NCI-H1092 (cell line): ENCODE measurements at places on chromosomes 13 and 19.

GRCh38 chr13:33326246-33326645, 40.7 kb upstream of the STARD13 start:
- no peak for DNase-seq

DNA sequence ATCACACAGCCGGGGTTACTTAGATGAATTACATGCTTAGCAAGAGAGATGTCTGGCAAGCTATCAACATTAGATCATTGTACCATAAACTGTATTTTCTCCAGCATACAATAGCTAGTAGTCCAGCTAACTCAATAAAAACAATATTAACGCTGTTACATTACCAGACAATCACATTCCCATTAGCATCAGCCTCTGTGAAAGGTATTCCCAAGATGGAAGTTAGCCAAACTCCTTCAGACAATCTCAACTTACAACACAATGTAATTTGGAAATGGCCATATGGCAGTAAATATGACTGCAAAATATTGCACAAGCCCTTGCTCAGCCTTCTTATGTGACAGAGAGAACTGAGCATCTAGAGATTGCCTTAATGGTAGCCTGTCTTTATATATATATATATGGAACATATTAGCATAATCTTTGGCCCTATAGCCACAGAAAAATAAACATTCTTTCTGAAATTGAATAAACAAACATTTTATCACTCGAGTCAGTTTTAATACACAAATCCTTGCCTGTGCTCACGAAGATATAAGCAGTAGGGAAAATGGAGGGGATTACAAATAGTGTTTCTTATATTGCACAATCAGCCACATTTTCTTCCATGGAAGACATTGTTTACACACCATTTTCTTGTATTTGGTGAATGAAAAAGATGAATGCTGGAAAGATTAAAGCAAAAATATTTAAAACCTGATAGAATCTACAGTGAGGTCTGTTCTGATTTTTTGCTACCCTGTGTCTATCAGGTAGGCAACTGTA, 1060.5 kb downstream of the DIAPH3 start:
- DNase-seq = peak; percentile 62

- no peak for DNase-seq
These were observed 8.1 kb downstream of the KCNN1 start for GRCh38 chr19:17975032-17975431.

- no peak for DNase-seq
These were observed 38.8 kb upstream of the MCF2L start for GRCh38 chr13:112930192-112930591.

DNA sequence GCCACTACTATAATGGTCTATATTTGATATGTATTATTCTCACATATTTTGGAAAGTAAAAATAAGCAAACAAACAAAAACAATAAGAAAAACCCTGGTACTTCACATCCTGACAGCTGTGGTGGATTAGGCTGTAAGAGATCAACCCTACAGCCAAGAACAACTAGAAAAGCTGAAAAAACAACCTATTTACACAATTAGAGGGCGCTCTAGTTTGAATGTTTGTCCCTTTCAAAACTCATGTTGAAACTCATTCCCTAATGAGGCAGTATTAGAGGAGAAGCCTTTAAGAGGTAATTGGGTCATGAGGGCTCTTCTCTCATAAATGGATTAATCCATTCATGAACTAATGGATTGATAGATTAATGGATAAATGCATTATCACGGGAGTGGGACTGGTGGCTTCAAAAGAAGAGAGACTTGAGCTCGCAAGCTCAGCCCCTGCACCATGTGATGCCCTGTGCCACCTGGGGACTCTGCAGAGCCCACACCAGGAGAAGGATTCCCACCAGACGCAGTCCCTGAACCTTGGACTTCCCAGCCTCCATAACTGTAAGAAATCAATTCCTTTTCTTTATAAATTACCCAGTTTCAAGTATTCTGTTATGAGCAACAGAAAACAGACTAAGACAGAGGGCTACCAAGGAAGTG, 733.9 kb upstream of the ARGLU1 start:
- DNase-seq = no peak

- no peak for DNase-seq
These were observed 311.8 kb downstream of the TSHZ3 start for GRCh38 chr19:31037286-31037980.

DNA sequence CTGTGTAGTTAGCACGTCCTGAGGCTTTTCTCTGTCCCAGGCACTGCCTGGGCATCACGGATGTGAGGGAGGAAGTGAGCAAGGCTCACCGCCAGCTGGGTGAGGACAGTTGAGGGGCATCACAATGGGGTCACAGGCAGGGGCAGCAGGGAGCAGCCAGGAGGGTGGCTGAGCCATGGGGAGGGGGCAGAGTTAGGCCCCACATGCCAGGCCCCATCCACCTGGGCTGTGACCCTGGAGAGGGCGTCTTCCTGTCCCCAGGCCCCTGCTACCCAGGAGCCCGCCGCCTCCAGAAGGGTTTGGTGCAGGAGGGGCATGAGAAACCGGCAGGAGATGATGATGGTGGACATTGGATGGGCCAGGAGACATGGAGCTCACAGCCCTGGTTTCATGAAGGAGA, 56.8 kb upstream of the F7 start:
- DNase-seq = no peak

DNA sequence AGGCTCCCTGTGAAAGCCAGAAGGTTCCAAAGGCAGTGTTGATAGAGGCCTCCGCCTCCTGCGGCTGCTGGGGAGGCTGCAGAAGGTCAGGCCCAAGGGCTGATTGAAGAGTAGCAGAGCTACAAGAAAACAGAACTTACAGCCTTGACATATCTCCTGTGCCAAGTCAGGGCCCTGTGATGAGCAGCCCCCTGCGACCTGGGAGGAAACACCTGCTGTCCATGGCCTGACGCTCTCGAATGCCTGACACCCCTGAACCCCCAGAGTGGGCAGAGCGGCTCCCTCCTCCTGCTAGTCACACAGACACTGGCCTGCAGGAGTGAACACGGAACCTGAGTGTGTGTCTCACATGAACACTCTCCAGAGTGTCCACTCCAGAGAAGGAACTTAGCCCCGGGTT, 38.2 kb upstream of the TUBGCP3 start:
- no peak for DNase-seq

GRCh38 chr13:66995203-66995611, 234.9 kb downstream of the PCDH9 start:
- peak; percentile 9 for DNase-seq

DNA sequence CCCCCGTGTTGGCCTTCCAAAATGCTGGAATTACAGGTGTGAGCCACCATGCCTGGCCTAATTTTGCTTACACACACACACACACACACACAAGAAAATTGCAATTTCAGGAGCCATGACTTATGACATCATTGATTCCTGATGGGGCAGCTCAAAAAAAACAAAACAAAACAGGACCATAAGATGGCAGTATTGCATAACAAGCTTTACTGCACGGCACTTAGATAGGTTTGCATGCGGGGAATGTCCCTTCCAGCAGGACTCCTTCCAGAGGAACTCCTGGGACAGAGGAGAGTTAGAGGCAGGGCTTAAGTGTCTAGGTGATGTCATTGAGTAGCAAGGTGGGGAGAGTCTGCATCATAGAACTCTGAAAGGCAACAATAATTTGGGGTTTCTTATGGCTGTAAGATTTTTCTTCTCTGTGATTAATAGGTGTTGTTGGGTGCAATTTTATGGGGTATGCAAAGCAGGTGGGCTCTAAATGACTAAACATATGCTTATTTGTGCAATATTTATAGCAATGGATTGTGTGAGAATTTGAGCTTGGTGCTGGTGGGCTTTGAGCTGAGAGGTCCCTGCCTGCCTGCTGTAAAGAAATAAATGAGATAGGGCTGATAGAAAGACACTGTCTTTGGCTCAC, 9.0 kb upstream of the ACSBG2 start:
- DNase-seq = peak; percentile 21

DNA sequence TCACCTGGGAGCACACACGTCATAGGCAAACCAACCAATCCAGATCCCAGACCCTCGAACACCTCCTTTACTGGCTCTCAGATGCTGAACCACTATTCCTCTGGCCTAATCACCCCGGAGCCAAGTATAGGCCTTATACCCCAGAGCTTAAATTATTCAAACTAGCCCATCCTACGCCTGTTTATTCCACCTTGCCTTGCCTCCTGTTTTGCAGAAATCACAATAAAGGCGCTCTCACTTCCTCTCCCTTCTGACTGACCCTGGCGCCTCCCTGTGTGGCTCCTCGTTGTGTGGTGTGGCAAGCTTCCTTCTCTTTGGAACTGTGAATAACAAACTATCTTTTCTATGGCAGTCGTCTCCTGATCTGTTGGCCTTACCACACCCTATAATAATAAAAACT, 354.9 kb downstream of the ENOX1 start:
- DNase-seq = no peak

- no peak for DNase-seq
These were observed 407.8 kb downstream of the KLF5 start for GRCh38 chr13:73466561-73466960.

GRCh38 chr19:35797663-35798062, 15.0 kb downstream of the PRODH2 start:
- no peak for DNase-seq

GRCh38 chr19:8501981-8502380, 459 bp downstream of the PRAM1 start:
- no peak for DNase-seq

- DNase-seq = no peak
These were observed 1.3 kb downstream of the PRKD2 start for GRCh38 chr19:46715620-46715974.

- DNase-seq = no peak
These were observed 5.1 kb downstream of the ANKLE1 start for GRCh38 chr19:17286752-17287151.

- DNase-seq = no peak
These were observed 13.6 kb downstream of the DLEU7 start for GRCh38 chr13:50829896-50830295.

- DNase-seq = peak; percentile 76
These were observed 309.5 kb downstream of the TEX29 start for GRCh38 chr13:111629926-111630325.

DNA sequence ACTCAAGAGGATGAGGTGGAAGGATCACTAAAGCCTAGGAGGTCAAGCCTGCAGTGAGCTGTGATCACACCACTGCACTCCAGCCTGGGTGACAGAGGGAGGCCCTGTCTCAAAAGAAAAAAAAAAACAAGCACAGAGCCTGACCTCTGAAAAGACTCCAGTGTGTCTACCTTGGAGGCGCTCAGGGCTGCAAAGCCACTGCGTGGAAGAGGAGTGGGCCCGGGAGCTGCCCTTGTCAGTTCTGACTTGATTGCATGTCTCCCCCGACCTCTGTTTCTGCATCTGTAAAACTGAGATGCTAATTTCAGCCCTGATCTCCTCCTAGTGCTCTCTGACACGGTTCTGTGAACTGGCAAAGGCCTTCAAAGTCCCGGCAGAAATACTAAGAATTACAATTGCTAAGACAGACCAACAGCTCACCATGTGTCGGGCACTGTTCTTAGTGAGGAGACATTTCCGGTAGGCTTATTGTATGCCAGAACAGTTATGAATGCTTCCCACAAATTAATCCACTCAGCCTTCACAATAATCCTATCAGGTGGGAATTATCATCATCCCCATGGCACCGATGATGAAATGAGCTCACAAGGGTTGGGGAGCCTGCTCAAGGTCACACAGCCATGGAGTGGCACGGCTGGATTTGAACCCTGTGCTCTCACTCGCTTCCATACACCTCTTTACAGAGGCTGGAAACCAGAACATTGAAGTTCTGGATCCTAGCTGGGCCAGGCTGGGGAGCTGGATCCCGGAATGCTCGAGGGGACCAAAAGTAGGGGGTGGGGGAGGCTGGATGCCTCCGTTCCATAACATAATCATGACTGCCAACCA, 3.5 kb downstream of the AKT2 start:
- no peak for DNase-seq

DNA sequence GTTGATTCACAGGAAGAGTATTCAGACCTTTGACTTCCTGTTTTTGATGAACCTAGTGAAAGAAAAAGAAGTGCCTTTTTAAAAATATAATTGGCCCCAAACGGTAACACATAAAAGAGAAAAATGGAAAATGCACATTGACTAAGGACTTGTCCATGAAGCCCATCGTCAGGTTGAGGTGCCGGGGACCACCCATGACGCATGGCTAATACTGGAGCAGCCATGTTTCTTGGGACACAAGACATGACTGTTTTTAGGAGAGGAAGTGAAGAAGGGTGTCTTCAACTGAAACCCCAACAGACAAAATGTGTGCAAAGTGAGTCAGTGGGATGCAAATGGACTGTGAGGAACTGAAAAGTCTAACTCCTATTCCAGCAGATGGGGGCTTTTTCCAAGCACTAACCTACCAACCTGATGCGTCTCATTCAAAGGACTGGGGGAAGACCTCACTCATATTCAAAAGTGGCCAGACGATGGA, 459.4 kb downstream of the FOXO1 start:
- DNase-seq = no peak

DNA sequence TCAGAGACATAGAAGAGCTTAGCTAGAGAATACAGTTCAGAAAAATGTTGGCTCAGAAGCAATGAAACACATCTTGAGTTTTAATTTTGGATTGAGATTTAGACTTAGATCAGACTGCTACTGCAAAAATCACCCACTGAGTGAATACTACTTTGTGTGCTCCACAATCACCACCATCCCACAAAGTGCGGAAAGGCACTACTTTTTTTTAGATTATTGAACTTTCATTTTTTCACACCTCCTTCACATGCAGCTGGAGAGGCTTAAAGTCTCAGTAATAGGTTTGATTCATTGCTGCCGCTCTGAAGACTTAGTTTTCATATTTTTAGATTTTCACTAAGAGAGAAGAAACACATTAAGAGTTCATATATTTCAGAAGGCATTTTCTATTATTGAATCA, 289.9 kb upstream of the PRR20A start:
- no peak for DNase-seq

DNA sequence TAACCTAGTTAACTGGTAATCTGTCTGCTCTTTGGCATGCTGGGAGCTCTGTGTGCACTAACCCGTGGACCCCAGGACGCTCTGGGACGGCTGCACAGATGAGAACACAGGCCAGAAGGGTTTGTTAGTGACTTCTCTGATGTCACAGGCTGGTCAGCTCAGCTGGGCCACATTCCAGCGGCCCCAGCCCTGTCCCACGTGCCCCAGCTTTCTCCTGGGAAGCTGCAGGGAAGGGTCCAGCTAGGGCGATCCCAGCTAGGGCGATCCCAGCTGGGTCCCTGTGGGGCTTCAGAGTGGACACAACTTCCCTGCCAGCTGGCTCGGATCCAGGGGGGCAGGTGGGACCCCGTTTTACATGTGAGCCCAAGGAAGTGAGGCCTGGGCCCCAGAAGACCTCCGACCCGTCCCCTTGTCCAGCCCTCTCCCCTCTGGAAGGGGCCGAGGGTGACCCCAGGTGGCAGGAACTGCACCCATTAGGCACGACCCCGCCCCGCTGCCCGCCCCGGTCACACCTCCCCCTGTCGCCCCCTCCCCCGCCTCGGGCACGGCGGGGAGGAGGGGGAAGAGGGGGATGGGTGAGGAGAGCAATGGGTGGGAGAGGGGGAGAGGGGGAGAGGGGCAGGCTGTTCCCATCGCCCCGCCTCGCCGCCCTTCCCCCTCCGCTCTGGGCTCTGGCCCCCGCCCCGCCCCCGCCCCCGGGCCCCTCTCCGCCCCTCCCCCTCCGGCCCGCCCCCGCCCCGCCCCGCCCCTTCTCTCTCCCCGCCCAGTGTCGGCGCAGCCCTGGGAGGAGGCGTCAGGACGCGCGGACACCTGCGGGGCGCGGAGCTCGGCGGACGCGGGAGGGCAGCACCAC, 75.2 kb upstream of the MCF2L start:
- peak; percentile 54 for DNase-seq

GRCh38 chr19:3458229-3459088, 21.9 kb downstream of the SMIM24 start:
- no peak for DNase-seq
